Stimulated activated CD8-positive, alpha-beta memory T cell treated with anti-CD3 and anti-CD28 coated beads, Interleukin-7, amount 100 ng/mL, for 48 hours (primary cell): ENCODE measurements at places on chromosomes 3 and 15.

GRCh38 chr3:25768851-25769250 lies 14.4 kb downstream of the NGLY1 start:
- DNase-seq, result no peak

GRCh38 chr3:195072916-195073564 lies 197.9 kb downstream of the XXYLT1 start:
- no peak for DNase-seq

DNA sequence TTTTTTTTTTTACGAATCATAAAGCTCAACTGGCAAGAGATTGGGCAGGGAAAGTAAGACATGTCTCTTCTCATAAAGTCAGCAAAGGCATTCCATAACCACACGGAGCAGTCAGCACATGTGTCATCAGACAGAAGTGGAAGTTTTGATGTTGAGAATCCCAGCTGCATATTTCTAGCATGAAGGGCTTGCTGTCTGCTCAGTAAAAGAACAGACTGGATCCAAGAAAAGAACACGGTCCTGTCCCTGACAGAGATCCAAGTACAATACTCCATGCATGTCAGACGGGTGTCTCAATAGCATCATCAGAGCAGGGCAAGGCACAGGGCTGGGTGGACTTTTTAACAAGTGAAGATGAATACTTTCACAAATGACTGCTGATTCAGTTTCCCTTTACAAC lies 38.2 kb downstream of the ABI3BP start:
- no peak for DNase-seq

DNA sequence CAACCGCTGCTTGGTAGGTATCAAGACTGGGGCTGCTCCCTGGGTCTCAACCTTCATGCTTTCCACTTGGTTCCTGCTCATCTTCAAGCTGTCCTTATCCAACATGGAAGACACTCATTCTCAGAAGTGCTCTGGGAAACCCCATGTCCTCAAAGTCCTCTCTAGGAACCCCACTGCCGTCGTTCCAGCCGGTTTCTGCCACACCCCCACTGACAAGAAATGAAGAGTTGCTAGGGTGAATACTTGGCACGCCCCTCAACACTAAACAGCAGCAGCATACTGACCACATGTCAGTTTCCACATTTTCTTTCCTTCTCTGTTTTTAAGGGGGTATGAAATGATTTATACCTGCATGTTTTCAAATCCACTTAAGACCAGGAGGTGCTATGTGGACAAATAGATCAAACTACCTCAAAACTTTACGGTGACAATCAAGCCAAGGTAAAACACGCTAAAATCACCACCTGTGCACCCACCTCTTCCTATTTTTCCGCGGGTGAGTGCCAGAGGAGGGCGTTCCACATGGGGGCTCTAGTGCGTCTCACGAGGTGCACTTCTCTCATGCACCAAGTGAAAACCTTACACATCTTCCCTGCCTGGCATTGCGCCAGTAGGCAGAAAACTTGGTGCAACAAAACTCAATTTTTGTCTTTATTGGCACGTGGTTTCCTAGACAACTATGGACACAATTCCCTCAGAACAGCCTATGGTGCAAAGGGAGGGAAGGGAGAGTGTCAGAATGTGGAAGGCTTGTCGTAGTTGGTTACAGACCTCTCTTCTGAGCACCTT lies 125.1 kb downstream of the TJP1 start:
- DNase-seq, result no peak

GRCh38 chr3:45693941-45694521 lies 4.8 kb downstream of the SACM1L start:
- no peak for DNase-seq

DNA sequence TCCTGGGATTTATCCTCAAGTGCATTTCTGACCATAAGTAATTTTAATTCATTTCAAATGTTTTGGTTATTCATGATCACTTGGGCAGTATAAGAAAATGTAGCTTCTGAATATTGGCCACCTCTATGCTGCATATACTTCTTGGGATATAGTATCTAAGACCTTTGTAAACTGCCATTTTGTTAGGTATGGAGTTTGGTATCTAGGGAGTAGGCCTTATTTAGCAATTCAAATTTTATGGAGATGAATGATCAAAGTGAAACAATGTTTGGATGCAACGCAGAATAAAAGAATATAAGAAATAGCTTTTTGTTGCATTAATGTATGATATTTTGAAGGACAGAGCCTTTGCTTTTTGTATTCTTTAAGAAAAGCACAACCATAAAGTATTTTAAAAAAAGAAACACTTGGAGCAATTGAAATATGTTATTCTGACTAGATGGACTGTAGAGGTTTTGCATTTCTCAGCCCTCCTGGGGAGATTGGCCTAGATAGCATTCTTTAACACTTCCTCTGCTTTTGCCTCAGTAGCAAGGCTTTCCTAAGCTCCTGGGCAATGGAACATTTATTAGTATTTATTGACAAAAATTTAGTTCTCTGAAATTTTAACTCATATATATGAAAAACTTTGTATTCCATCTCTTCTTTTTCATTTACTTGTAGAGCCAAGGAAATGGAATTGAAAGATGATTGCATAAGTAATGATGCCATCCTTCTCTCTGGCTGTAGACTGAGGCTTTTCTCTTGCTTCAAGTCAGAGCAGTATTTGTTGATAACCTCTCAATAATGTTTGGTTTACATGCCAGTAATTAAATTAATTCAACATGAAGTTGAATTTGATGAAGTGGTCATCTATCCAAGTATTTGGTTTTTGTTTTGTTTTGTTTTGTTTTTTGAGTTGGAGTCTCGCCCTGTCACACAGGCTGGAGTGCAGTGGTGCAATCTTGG lies 61.8 kb upstream of the UTS2B start:
- no peak for DNase-seq

DNA sequence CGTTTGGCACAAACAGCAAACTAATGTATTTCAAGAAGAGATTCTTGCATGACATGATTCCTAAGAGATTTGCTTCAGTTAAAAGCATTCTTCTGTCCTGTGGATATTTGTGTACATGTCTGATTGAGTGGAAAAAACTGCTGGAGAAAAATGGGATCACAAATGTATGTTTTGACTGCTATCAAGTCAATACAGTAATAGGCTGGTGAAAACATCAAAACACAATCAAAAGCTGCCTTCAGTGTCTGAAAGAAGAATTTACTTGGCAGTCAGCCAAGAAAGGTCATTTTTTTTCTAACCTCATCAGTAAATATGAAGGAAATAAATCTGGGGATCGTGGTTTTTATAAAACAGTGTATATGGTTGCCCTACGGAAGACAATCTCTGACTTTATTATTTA lies 1214.8 kb downstream of the NSUN3 start:
- no peak for DNase-seq
